Activated gamma-delta T cell (primary cell): ENCODE measurements at places on chromosomes 7 and 10.

- DNase-seq = no peak
These were observed 30.9 kb upstream of the CFAP46 start for GRCh38 chr10:132972986-132973902.

- no peak for DNase-seq
These were observed 652.8 kb upstream of the CELF2 start for GRCh38 chr10:10364902-10365301.

DNA sequence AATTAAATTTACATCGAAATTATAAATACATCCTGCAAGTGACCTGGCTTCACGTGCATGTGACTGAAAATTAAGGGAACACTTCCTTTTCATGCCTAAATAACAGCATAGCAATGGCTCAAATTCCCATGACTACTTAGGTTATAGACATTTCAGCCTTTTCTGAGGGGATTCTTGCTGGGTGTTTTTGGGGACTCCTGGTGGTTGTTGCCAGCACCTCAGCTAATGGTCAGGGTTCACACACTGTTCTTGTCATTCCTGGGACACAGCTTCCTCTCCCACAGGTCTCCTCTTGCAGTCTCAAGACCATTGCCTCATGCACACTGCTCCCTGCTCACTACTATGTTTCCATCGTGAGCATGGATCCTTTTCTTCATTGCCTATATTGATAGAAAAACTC, 148.9 kb upstream of the GLI3 start:
- no peak for DNase-seq

- DNase-seq = peak; percentile 18
These were observed 121.0 kb downstream of the HIP1 start for GRCh38 chr7:75617634-75618234.

DNA sequence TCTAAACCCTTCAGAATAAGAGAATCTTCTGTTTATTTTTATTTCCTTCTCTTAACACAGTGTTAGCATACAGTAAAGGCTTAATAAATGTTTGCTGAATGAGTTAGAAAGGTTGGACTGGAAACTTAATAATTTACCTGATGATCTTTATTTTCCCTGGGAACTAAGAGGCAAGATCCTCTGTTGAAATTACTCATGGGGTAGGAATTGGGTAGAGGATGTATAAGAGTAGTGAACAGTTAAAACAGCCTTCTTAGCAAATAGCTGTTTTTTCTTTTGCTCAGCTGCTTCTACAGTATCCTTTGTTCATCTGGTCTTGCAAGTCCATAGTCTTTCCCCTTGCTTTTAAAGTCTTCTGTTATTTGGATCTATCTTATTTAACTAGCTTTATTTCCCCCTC, 80.0 kb downstream of the AKAP9 start:
- DNase-seq = no peak

GRCh38 chr7:131683536-131684125, 127.2 kb upstream of the PODXL start:
- DNase-seq = no peak

DNA sequence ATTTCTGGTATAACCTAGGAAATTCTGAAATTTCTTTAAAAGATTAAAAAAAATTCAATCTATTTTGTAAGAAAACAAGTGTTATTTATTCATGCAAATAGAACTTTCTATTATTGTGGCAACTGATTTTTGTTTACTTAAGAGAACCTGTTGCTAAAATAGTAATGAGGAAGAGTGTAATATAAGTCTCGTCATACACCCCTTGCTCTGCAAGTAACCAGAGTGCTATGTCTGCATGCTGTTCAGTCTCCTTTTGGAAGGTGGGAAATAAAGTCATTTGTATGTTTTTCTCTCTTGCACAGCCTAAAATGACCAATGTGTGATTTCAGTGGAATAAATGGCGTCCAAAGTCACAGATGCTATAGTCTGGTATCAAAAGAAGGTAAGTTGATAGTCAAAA, 41.3 kb downstream of the PHTF2 start:
- no peak for DNase-seq

DNA sequence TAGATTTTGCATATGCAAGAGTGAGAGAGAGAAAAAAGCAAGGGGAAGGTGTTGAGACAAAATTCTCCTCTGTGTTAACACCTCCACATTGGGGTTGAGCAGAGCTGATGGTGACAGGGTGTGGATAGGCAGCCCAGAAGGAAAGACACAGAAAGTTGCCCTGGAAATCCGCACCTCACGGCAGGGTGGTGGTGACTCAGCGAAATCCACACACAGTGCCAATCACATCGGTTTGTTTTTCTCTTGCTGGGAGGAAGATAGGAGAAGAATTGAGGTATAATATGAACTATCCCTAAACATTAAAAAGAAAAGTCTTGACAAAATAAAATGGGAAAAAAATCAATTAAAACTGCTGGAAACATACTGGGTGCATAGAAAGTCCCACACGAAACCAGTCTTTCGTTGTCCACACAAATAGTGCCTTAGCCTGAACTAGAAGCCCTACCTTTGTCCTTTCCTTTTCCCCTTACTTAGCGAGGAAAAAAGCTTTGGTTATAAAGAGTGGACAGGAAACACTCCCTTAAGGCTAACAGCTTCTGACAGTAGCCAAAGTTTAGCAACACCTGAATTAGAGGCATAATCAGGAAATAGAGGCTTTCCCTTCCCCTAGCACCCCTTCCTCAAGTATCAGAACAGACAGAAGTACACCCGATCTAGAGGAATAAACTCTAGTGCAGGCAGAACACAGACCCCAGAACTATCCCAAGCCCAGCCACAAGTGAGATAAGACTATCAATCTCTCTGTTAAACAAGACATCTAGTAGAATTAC, 39.2 kb upstream of the DNAJC1 start:
- no peak for DNase-seq
